ENCODE measurements at places on chromosomes 2 and 18.

- DNase-seq: no peak
These were observed 43.8 kb downstream of the SH2D6 start for GRCh38 chr2:85462322-85462721.

DNA sequence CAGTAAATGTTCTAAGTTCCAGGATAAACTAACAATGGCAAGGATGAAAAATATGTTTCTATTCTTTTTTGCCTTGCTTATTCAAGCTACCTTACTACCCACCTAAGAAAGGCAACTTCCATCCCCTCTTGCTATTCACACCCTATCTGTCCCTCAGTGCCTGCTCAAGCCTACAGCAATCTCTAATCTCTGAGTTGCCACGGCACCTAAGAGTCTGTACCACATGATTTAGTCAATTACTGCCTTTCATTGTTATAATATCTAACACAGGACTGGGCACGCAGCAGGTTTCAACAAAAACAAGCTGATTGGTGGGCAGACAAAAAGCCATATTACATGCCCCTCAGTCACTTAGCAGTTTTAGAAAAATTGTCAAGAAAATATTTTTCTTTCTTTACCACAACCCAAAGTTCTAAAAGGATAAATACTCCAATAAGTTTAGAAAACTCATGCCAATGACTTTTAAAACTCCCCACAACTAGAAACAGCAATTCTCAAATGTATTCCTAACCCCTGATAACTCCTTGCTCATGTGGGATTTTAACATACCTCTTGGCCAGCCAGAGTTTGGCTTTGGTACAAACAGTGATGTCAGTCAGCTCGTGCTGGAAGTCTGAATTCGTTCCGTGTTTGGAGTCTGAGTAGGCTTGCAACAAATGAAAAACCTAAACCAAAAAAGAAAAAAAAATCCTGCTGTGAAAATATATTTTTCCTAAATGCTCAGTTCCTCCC, 117.3 kb upstream of the ZFP36L2 start:
- DNase-seq: no peak

DNA sequence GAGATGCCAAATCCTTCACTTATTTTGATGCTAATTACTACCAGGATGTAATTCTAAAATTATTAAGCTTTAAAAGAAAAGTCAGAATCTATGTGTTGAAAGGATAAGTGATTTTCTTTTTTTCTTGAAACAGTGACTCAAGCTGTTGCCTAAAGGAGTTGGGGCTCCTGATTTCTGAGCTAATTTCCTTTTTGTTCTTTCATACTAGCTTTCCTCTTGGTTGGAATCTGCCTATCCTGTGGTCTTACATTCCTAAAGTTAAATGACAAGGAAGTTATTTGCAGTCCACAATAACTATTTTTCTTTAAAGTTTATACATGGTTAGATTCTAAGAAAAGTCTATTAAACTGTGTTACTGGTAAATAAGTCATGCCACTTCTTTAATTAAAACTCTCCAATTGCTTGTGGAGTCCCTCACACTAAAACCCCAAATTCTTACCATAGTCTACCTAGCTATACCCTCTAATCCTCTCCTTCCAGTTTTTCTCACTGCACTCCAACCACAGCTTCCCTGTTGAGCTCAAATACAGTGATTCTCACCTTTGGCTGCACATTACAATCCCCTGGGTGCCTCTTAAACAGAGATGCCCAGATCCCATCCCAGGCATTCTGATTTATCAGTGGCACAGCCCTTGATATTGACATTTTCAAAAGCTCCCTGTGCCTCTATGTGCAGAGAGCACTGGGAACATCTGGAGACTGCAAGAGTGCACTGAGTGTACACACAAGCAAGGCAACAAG, 63.3 kb upstream of the EFEMP1 start:
- no peak for DNase-seq

DNA sequence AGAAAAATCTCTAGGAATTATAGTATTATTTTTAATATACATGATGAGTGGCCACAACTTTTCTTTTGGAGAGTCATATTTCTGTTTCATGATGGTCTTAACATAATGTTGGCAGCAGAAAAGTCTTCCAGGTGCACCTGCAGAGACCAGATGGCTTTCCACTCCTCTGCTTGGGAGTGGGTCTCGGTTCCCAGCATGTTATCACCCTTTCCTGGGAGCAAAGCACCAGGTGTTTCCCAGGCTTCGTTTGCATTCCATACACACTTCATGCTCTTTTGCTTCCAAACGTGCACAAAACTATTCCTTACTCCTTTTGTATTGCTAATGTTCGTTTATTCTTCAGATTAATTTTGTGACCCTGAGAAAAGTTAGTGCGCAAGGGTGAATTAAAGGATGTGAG, 305.2 kb downstream of the CDH2 start:
- DNase-seq: peak; percentile 66

- no peak for DNase-seq
These were observed 105.5 kb downstream of the COLEC12 start for GRCh38 chr18:394987-395362.

- no peak for DNase-seq
These were observed 86.0 kb downstream of the CDC42EP3 start for GRCh38 chr2:37585295-37585908.

GRCh38 chr18:23126376-23127056, 8.8 kb upstream of the CABLES1 start:
- no peak for DNase-seq

DNA sequence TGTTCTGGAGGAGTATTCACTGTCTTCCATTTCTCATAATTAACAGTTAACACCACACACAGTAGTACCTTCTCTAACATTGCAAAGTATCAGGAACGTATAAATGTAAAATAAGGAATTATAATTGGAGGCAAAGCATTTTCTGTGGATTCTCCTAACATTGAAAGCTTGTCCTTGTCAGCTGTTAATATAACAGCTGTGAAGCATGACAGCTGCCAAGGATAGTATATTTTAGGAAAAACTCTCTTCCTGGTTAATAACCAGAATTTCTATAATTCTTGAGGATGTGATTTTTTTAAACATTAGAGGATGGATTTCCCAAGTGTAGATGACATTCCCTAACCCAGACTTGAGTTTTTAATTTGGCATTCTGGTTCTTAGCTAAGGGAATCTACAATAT, 110.3 kb downstream of the EPC2 start:
- no peak for DNase-seq

- no peak for DNase-seq
These were observed 645.5 kb upstream of the ID2 start for GRCh38 chr2:8036366-8036765.

DNA sequence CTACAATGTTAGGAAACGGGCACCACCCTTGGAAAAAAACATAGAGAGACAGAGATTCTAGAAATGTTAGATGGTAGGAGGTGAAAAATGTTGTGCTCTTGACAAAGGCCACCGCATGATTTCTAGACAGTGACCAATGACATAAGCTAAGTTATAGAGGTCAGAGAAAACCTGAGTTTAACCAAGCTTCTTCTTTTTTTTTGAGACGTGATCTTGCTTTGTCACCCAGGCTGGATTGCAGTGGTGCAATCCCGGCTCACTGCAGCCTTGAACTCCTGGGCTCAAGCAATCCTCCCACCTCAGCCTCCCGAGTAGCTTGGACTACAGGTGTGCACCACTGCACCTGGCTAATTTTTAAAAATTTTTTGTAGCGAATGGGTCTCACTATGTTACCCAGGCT, 13.0 kb downstream of the FER1L5 start:
- no peak for DNase-seq

DNA sequence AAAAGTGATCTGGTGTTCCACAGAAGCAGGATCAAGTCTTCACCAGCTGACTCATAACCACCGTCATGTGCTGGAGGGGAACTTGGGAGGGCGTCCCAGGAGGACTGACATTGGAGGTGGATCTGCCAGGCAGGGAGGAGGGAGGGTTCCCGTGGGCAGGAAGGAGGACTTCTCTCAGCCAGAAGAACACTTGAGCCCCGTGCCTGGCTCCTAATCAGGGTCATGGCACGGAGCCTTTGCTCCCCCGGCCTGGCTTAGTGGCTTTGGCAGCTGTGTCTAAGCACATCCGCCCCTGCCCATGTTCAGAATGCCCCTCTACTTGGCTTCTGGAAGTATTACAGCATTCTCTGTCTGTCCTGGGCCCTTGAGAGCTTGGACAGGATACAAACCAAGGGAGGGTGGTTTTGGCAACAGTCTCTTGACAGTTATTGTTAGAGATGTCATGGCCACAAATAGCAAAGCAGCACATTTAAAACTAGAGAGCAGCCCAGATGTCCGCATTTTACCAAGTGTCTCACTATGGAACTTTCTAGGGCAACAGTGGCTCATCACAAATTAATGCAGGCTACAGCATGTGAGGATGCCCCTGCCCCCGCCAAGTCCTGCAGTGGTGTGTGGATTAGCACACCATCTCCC, 11.5 kb downstream of the PPP1R7 start:
- no peak for DNase-seq

DNA sequence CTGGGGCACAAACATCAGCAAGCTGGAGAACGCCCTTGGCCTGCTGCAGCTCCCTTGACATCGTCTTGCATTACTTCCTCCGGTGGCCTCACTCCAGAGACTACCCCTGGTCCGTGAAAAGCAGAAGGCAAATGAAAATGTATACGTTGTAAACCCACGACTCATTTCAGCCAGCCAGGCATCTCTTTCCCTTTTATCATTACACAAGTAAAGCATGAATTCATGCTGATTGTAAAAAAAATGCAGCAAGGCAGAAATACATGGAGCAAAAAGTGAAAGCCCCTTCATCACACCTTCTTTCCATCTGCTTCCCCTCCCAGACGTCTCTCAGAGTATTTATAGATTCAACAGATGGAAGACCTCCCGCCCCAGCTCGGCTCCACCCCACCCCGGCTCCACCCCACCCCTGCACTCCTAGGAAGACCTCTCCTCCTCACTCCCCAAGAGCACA, 41.6 kb upstream of the RALBP1 start:
- DNase-seq: no peak

GRCh38 chr2:5991305-5991968, 299.3 kb downstream of the SOX11 start:
- DNase-seq: no peak

- no peak for DNase-seq
These were observed 154.1 kb downstream of the GALNT14 start for GRCh38 chr2:30984148-30984547.

- DNase-seq: no peak
These were observed 7.2 kb downstream of the MTHFD2 start for GRCh38 chr2:74205596-74205995.

GRCh38 chr18:73945130-73945792, 202.4 kb downstream of the FBXO15 start:
- DNase-seq: no peak

- DNase-seq: no peak
These were observed 12.5 kb downstream of the SDC1 start for GRCh38 chr2:20212459-20212870.

GRCh38 chr2:203578759-203579643, 43.9 kb upstream of the RAPH1 start:
- DNase-seq: no peak

- DNase-seq: no peak
These were observed 54.1 kb upstream of the NCK2 start for GRCh38 chr2:105690566-105690965.

- DNase-seq: peak; percentile 69
These were observed 62.1 kb upstream of the MAPRE2 start for GRCh38 chr18:34978953-34979608.

DNA sequence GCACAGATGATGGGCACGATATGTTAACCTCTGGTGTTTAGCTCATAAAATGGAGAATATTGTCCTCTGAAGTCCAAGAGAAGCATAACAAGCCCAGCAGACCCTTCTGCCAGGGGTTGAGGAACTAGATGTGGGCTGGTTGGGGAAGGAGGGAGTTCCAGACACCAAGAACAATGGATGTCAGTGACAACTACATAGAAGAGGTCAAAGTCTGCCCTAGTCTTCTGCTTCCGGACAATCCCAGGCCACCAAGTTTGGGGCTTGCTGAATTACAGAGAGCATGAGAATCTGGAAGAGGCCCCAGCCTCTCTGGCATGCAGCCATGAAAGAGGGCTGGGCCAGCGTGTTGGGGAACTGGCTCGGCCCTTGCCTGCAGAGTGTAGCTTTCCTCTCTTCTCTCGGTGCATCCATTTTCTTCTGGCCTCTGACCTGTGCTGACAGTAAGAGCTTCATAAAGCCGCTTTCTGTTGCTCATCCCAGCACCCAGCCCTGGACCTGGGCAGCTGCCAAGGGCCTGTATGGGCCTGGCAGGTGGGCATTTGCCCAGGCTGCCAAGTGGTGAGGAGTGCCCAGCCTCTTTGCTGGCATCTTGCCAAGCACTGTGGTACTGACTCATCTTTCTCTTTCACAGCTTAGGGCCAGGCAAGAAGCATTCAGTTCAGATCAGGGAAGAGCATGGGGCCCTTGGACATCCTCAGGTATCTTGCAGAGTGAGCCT, 14.6 kb upstream of the LAPTM4A start:
- DNase-seq: peak; percentile 90

- no peak for DNase-seq
These were observed 380.4 kb upstream of the POU3F3 start for GRCh38 chr2:104473546-104473945.

DNA sequence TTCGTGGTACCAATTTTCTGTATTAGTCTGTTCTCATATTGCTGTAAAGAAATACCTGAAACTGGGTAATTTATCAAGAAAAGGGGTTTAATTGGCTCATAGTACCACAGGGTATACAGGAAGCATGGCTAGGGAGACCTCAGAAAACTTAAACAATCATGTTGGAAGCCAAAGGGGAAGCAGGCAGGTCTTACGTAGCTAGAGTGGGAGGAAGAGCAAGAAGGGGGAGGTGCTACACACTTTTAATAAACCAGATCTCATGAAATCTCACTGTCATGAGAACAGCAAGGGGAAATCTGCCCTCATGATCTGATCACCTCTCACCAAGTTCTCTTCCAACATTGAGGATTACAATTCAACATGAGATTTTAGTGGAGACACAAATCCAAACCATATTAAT, 226.8 kb upstream of the TPO start:
- DNase-seq: no peak

- DNase-seq: no peak
These were observed 10.3 kb upstream of the ATOH8 start for GRCh38 chr2:85743304-85743978.

DNA sequence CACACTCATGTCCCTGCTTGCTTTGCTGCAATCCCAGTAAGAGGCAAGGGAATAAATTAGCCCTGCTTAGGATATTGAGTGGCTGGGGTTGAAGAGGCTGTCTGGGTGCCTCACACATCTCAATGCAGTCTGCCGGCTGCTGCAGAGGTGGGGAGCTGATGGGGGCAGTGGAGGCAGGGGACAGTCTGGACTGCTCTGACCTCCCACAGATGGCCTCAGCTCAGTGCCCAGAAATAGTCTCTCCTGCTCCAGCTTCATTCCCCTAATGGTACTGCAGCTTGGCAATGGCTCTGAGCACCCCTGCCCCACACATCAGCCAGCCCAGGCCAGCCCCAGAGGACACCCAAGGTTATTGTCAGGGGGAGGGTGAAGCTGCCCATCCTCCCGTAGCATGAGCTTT, 21.5 kb upstream of the TNS1 start:
- no peak for DNase-seq
